ENCODE measurements at places on chromosomes 2 and 18.

DNA sequence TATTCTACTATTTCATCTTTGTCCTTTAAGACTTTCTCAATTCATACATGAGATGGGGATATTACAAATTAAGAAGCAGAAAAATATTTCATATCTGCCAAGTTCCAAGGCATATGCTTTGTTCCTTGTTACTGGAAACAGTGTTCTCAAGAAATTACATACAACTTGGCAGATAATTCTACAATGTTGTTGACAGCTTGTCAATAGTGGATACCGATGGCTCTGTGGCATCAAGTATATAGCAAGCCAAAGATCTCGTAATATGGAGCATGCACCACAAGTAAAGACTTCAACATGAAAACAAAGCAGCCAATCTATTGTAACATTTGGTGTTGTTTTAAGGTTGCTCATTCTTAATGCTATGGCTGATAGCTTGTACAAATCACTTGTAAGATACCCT, 598.2 kb upstream of the KLHL29 start:
- no peak for DNase-seq

DNA sequence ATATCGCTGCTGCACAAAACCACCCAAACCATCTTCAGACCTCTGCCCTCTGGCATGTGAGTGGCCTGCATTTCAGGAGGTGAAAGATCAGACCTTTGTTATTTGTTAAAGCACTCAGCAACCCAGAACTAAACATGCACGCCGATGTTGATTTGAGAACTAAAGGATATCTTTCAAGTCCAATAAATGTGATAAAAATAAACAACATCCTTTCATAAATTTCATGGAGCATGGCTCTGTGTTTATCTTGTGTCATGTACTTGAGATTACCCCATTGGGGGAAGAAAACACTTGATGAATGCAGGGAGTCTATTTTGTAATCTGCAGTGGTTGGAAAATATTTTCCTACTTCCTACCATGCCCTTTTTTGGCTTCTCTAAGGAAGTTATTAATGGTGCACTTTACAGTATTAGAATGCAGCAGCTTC, 70.8 kb upstream of the GATA6 start:
- no peak for DNase-seq

DNA sequence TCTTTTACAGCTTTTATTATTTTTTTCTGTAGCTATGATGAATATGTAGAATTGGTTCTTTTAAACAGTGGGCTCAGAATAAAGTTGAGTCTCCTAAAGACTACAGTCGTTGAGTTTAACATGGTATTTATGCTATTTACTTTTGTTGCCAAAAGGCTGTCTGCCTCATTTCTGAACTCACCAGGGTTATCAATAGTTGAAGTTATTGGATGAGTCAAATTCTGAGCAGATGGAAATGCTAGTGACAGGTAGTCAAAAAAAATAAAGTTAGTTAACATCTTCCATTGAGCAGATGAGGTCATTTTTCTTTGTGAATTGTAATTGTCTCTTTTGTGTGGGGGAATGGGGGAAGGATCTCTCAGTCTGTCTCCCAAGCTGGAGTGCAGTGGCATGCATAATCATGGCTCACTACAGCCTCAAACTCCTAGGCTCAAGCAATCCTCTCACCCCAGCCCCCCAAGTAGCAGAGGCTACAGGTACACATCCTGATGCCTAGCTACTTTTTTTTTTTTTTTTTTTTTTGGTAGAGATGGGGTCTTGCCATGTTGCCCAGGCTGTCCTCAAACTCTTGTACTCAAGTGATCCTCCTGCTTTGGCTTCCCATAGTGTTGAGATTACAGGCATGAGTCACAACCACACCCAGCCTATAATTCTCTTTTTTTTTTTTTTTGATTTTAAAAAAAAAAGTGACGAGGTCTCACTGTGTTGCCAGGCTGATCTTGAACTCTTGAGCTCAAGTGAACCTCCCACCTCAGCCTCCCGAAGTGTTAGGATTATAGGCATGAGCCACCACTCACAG, 8.9 kb downstream of the PAPOLG start:
- DNase-seq: no peak

DNA sequence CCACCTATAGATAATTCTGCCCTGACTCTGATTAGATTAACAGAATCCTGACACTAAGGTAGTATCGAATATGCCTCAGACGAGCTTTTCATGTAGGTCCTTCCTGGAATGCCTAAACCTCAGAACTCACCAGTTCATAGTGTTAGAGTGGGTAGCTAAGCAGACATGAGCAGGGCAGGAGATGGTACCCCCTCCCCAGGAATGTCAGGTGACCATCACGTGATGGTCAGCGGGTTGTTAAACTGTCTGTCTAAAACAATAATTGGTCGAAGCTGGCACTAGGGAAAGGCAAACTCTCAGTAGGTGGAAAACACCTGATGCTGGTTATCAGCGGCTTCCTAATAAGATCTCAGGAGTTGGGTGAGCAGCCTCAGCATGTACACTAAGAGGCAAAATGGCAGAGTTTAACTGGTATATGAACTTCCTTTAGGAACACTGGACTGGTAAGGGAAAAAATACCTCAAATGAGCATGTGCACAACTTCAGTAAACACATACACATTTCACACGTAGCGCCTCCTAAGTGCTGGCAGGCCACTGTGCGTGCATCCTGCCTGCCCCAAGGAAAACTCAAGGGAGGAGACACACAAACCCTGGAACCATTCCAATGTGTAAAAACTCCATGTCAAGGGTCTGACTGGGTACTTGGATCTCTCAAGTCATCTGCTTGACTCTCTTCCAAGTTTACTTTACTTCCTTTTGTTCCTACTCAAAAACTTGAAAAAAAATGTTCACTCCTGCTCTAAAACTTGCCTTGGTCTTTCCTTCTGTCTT, 339.5 kb downstream of the GULP1 start:
- DNase-seq: no peak

- DNase-seq: no peak
Observed at GRCh38 chr18:5626130-5626880, 82.5 kb upstream of the EPB41L3 start.

GRCh38 chr2:42812899-42813479, 20.6 kb upstream of the HAAO start:
- DNase-seq: no peak

DNA sequence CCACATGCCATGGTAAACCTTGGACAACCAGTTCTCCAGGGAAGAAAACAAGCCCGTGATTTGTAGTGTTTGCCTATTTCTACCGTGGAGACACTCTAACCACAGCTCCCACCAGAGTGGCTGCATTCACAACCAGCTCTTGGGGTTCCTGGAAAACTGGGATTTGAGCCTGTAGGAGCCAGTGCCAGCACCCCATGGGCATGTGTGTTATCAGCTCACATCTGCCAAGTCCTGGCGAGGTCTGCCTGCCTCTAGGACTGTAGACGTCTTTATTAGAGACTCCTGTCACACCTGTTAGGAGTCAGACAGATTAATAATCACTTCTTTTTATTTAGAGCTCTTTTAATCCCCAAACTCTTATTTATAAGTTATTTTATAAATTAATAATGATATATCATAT, 41.0 kb downstream of the INPP5D start:
- no peak for DNase-seq

DNA sequence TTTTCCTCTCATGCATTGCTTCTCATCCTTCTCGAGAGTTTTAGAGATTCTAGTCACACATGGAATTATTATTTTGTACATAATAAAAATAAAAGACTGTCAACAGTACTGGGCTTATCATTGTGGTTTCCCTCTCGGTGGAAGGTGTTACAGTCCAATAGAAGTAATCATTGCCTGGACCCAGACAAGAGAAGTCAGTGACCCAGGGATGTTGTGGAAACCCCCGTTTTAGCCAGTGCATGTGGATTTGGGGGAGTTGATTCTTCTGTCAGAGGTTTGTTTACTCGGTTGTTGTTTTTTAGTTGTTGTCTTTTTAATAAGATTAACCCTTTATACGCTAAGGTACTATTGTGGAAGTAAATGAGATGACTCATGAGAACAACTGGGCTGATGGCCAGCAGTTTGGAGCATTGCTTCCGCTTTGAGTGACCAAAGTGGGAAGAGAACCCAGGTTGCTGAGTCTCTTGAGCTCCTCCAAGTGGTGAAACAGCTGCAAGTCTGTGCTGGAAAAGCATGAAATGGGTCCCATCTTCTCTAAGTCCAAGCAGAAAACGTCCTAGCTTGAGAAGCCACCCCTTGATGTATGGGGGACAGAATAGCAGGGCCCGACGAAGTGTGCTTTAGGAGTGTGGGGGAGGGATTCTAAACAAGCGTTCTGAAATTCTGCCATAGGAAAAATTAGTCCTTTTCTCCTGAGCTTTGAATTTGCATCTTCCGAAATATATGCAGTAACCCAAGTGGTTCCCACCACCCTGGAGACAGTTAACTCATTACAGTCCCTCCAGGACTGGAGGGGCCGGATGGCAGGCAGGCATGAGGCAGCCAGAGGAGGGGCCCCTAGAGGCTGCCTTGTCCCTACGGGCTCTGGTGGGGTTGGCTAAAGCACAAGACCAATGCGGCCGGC, 61.8 kb upstream of the GPR45 start:
- no peak for DNase-seq

DNA sequence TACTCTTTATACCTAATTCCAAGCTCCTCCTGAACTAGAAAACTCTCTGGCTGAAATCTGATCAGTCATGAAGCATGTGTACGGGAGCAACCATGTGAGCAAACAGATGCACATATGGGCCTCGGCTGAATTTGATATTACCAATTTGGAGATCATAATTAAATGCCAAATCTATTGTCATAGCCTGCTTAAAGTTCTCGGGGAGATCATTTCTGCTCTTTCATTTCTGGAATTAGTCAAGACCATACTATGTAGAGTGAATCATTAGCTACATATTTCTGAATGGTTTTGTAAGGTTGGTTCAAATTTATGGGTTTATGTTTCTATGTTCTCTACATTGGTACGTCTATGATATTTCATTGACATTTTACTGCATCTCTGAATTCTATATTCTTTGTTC, 205.5 kb downstream of the UBE2E3 start:
- no peak for DNase-seq

GRCh38 chr2:134792186-134792585, 46.2 kb upstream of the ACMSD start:
- no peak for DNase-seq

- no peak for DNase-seq
Observed at GRCh38 chr2:161135951-161136593, 24.2 kb upstream of the TANK start.

DNA sequence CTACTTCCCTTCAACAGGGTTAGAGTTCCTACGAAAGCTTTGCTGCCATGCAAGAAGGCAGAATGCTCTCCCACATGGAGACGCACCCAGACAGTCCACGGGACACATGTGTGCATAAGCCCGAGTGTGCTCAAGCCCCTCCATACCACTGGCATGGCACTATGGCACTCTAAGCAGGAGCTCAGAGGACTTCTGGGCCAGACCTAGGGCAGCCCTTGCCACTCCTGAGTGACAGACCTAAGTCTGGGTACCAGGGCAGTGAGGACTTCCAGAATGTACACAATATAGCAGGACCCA, 11.4 kb upstream of the ARID5A start:
- DNase-seq: no peak

DNA sequence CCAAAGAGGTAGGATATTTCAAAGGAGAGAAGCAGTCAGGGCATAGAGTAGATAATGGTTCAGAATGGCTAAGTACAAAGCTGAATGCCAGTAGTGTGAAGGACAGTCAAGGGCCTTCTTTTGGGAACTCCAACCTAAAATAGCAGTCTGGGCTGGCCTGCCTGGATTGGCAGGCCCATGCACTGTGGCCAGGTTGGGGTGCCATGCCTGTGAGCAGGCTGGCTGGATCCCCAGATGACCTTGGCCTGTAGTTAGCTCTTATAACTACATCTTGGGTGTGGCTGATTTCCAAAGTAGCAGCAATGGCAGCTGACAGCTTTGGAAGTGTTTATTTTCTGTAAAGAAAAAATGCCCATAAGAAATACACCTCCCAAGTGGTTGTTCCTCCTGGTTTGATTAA, 51.5 kb upstream of the ITGB6 start:
- no peak for DNase-seq
